ENCODE measurements at places on chromosomes 7 and 10.

GRCh38 chr7:82945480-82945879 lies 217.2 kb downstream of the PCLO start:
- DNase-seq: no peak

- DNase-seq: no peak
These were observed 22.8 kb downstream of the GRID1 start for GRCh38 chr10:86343761-86344160.

DNA sequence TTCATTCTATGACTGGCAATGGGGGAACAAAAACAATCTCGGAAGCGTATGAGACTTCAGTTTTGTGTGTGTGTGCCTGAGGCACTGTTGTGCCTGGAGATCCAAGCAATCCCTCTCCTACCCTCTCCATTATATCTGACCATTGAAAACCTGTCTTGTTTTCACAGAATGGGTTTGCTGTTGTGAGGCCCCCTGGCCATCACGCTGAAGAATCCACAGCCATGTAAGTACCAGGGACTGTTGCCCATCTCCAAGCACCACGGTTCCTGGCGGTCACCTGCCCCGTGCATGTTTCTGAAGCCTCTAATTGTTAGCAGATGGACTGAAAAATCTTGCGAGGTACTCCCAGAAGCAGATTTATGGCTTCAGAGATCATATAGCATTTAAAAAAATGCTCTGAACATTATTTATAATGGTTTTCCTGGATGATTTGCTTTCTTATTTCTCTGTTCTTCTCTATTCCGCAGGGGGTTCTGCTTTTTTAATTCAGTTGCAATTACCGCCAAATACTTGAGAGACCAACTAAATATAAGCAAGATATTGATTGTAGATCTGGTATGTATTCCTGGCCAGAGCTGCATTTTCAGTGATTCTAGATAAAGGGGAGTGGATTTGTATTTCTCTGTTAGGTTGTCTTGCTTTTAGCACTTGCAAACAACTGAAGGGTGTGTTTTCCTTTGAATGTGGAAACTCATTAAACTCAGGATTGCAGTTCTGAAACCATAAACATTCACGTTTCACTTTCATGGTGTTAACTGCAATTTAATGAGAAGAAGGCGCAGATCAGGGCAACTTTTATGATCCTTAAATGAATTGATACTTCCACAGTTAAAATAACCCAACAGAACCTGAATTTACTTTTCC lies 288.2 kb downstream of the TWIST1 start:
- DNase-seq: no peak

GRCh38 chr10:43037942-43038782 lies 38.7 kb upstream of the RET start:
- DNase-seq: no peak

GRCh38 chr10:126872768-126873167 lies 32.5 kb upstream of the DOCK1 start:
- no peak for DNase-seq

- DNase-seq: no peak
These were observed 6.7 kb downstream of the SKIDA1 start for GRCh38 chr10:21518641-21519396.

GRCh38 chr10:69009360-69009759 lies 20.8 kb downstream of the KIFBP start:
- DNase-seq: no peak

DNA sequence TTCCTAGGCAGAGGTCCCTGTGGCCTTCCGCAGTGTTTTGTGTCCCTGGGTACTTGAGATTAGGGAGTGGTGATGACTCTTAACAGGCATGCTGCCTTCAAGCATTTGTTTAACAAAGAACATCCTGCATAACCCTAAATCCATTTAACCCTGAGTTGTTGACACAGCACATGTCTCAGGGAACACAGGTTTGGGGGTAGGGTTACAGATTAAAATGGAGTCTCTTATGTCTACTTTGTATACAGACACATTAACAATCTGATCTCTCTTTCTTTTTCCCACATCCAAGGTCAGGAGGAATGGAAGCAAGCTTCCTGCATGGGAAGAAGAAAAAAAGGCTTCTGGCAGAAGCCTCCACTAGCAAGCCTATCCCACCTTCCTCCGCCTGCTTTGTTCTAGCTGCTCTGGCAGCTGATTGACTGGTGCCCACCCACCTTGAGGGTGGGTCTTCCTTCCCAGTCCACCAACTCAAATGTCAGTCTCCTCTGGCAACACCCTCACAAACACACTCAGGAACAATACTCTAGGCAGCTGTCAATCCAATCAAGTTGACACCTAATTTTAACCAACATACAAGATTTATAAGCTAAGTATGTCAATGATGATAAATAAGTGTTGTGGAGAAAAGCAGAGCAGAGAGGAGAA lies 176.5 kb upstream of the CCZ1B start:
- no peak for DNase-seq

DNA sequence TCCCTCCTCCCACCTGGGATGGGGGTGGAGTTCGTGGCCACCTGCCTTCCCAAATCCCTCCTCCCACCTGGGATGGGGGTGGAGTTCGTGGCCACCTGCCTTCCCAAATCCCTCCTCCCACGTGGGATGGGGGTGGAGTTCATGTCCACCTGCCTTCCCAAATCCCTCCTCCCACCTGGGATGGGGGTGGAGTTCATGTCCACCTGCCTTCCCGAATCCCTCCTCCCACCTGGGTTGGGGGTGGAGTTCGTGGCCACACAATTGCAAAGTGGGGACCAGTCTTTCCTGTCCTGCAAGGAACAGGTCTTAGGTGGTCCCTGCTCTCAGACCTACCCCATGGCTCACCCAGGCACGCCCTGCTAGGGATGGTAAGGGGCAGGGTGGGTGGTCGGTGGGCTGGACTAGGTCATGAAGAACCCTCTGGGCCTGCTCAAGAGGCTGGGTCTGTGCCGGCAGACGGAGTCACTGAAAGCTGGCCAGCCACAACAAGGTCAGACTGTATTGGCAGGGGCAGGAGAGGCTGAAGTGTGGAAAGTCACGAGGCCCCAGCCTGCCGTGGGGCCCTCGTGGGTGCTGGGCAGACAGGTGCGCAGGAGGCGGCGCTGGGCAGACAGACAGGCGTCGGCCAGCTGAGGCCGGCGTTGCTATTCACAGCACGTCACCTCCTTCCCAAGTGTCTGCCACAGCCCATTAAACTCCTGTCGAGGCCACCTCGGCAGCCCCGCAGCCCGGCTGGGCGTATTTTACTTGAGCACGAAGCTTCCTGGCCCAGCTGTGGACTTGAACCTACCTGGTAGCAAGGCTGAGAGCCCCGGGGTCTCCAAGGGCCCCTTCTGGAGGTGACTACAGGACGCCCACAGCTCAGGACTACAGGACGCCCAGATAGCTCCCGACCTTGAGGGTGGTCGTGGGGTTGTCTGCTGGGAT lies 4.1 kb downstream of the KNDC1 start:
- no peak for DNase-seq
